ENCODE measurements at places on chromosomes 12 and 14.

- no peak for DNase-seq
These were observed 29.6 kb downstream of the CFAP251 start for GRCh38 chr12:121947981-121948380.

DNA sequence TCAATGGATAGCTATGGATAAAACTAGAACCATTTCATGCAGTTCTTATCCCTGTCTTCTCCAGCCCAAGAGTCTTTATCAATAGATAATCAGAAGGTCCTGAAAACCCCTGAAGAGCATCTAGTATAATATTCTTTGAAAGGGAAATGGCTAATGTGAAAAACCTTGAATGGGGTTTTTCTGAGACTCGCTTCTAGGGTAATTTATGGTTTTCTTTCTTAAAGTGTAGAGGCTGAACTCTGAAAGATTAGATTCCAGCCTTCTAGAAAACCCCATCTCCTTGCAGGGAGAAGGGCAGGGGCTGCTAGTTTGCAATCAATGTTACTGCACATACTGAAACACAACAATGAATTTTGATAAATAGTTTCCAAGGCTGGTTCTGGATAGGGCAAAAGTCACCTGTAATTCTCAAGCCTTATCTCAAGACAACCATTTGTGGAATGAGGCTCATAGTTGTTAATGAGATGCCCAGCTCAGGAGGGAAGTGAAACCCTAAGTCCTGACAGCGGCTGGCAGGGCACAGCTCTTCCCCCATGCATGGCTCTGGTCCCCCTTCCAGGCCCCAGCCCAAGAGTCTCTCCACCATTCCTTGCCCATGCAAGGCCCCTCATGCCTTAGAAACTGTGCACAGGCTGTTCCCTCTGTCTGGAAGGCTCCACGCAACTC, 33.7 kb upstream of the PYGL start:
- DNase-seq, result no peak

- DNase-seq, result no peak
These were observed 98.3 kb downstream of the INSM2 start for GRCh38 chr14:35632271-35632670.

- no peak for DNase-seq
These were observed 17.6 kb upstream of the TRAF3 start for GRCh38 chr14:102759456-102760187.

- DNase-seq, result no peak
These were observed 49.0 kb downstream of the RERG start for GRCh38 chr12:15172060-15172822.

DNA sequence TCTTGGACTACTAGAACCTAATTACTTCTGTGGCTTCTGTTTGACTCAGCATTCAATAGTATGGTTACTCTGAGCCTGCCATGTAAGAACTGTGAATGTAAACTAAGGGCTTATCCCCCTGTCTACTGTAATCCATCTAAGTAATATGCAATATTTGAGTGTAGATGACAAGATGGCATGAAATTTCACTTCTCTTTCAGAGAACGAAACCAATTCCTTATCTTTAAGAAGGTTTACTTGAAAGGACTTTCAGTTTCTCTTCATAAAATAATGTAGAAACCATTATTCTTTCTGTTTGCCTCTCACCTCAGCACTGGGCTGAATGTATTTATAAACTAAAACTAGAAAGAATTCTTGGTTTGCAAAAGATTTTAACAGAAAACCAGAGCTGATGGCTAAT, 60.4 kb upstream of the ARID2 start:
- DNase-seq, result peak; percentile 37

DNA sequence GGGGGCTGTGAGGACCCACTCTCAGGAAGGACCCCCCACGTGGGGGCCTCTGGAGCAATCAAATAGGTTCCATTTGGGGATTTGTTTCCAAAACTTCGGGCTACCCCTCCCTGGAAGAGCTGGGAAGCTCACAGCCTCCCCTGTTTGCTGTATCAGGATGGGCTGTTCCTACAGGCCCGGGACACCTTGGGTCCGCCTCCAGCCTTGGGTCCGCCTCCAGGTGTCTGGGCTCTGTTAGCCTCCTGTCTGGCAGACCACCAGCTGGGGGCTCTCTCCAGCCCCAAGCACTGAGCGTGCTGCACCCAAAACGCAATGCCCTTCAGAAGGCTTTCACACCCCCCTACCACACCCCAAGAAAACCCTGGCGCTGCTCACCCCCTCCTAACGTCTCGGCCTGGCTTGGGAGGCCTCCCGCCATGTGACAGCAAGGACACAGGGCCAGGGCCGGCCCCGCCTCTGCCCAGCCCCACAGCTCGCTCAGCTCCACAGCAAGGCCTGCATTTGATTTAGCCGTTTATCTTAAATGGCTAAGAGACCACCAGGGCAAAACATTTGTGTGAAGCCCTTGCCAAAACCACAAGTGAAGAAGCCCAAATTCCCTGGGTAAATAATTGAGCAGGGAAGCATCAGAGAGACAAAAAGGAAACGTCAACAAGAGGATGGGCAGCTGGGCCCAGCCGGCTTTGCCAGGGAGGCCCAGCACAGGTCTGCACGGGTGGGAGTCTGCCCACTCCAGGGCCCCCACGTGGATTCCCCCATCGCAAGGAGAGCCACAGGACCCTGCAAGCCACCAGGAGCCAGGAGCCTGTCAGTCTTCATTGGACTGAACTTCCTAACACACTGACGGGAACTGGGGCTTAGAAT, 39.9 kb downstream of the BCL11B start:
- DNase-seq, result peak; percentile 50

DNA sequence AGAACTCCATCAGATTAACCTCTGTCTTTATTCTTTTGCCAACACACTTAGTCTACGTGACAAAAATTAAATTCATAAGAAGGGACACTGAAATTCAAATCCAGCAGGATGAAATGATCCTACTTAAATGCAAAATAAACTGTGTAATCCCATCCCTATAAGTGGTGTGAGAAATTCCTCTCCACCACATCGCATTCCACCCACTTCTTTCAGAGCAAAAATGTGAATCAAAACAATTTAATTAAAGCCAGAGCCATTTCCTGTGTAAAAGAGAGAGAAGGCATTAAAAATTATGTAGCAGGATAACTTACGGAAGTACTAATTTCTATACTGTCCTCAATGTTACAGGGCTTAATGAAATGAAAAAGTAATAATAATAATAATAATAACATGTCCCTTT, 844.3 kb downstream of the GALC start:
- DNase-seq, result no peak

DNA sequence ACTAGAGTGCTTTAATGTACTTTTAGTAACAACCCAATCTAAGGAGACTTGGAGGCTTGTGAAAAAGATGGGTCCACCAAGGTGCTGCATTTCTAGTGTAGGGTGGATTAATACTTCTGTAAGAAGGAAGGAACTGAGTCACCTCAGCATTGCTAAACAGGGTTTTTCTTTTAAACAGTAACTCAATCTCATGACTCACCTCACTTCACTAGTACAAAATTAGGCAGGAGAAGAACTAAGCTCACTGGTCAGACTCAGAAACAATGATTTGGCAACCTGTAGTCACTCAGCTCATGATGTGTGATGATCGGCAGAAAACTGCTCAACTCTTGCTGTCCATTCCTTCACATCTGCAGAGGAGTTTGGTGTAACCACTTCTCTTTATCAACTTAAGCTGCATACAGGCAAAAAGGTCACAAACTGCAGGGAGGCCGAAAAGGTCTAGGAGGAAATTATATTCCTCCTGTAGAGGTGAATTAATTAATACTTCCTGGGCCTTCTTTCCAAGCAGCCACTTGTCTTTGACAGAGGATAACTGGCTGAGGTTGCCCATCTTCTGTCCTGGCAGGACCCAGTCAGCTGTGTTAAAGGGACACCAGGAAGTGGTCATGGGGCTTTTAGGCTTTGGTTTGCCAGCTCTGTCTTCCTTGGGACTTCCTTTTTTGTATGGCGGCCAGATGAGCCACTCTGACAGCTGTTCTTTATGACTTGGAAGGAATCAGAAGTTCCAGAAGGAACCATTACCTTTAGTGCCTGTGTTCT, 466.9 kb downstream of the FUT8 start:
- no peak for DNase-seq

DNA sequence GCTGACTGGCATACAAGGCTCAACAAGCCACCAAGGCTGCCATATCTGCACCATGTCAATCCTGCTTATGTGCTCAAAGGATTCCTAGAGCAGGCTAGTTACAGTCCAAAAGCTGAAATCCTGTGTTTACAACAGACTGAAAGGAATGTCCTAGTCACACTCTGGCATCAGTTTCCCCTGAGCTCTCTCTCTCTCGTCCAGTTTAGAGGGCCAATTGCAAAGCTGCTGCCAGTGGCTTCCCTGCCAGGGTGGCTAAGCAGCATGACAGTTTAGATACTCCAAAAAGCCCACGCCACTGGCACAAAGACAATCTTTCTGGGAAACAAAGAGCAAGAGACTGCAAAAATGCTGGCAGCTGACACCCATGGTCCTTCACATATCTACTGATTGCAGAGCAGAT, 392.1 kb downstream of the RPS29 start:
- DNase-seq, result no peak

DNA sequence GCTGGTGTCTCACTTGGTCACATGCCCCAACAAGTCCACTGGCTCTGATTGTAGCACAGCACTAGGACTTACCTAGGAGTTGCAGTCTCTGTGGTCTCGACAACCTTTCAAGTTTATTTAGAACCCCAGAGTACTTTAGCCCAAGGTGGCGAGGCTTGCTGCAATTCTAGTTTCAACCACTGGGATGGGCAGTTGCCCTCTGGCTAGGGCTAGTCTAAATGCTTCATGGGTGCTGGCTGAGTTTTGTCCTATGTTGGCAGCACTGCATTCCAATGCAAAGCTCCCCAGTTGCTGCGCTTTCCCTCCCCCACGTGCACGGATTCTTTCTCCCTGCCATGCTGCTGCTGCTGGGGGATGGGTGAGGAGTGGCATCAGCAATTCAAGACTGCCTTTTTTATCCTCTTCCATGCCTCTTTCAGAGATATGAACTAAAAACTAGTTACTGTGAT, 207.9 kb downstream of the SYNE2 start:
- DNase-seq, result peak; percentile 2

GRCh38 chr12:126837697-126838096, 1429.3 kb upstream of the TMEM132C start:
- DNase-seq, result no peak

- no peak for DNase-seq
These were observed 93.6 kb downstream of the PELI2 start for GRCh38 chr14:56211844-56212243.

- DNase-seq, result no peak
These were observed 332.9 kb upstream of the PRICKLE1 start for GRCh38 chr12:42922505-42922850.

GRCh38 chr14:99240627-99241324, 31.2 kb downstream of the BCL11B start:
- DNase-seq, result peak; percentile 64

DNA sequence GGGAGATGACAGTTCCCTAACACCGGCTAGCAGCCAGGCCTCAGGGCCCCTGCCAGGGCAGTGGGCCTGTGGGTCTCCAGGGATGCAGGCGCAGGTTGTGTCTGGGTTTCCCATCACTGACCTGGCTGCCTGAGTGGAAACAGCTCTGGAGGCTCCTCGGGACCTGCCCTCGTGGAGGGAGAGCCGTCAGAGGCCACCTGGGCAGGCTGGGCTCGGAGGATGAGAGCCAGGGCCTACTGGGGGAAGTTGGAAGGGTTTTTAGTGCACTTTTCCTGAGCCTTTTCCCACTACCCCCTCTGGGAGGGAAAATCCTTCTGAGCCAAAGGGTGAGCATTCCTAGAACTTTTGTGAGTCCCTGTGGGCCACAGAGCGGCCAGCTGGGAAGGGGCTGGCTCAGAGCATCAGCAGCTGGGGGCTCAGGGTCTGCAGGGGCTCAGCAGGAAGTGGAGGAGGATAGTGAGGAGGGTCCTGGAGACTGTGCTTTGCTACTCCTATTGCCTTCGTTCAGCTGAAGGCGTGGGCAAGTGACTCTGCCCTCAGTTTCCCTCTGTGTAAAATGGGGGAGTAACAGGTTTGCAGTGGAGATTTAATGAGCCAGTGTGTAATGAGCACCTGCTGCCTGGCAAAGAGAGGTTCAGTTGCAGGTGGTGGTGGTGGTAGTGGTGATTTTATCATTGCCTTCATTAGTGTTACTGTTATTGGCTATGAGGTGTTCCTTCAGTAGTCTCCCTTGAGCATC, 1.8 kb downstream of the SH2B3 start:
- no peak for DNase-seq

DNA sequence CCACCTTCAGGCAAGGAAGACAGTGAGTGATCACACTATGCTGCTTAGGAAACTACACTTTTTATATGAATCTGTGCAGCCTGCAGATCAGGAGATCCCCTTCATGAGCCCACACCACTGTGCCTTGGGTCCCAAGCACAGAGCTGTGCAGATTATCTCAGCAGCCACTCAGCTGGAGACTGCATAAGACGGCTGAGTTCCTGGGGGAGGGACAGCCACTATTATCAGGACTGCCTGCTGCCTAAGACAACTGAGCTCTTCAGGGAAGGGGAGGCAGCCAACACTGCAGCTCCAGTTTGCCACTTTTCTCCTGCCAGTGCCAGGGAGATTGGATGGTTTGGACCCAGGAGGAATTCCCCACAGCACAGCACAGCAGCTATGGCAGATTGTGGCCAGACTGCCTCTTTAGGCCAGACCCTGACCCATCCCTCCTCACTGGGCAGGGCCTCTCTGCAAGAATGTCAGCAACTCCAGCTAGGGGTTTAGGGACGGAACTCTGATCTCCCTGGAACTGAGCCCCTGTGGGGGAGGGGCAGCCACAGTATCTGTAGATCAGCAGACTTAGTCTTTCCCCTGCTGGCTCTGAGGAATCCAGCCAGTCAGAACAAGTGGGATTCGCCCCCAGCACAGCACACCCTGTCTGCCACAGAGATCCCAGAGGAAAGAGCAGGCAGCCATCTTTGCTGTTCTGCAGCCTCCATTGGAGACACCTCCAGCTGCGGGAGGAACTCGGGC, 141.3 kb downstream of the KLHL28 start:
- no peak for DNase-seq

DNA sequence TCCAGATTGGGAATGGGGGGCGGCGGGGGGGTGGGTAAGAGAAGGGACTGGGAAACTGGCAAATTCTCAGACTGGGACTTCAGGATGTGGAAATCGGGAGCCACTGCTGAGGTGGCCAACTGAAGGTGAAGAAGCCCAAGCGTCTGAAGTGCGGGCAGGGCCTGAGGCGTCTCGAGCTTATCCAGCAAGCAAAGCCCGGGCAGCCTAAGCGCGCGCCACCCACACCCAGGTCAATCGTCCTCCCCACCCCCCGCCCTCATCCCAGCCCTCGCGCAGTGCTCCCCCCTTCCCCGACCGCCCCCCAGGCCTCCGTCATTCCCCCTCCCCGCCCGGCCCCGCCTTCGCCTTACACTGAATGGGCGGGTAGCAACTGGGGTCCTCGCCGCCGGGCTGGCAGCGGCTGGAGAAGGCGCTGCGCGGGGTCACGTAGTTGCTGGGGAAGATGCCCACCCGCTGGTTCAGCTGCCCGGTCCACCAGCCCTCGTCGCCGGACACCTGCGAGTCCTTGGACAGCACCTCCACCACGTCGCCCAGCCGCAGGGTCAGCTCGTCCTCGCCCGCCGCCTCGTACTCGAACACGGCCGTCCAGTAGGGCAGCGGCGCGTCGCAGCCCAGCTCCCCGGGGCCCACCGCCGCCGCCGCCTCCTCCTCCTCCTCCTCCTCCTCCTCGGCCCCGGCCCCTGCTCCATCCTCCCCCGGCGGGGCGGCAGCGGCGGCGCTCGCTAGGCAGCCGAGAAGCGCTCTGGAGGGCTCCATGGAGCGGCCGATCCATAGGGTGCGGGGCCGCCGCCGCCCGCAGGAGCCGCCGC, 693 bp downstream of the MAP3K9 start:
- DNase-seq, result peak; percentile 60

GRCh38 chr12:104735801-104736200, 222.3 kb downstream of the SLC41A2 start:
- DNase-seq, result no peak

Data from CD4-positive, alpha-beta T cell treated with Interleukin-21 for 1 hour (primary cell).